ENCODE measurements at places on chromosomes 11 and 22.

GRCh38 chr11:94272738-94273313, 31.6 kb upstream of the IZUMO1R start:
- no peak for DNase-seq

GRCh38 chr11:122696662-122697061, 41.1 kb downstream of the UBASH3B start:
- peak; percentile 41 for DNase-seq

- no peak for DNase-seq
These were observed 99.0 kb upstream of the ALX4 start for GRCh38 chr11:44408711-44409470.

DNA sequence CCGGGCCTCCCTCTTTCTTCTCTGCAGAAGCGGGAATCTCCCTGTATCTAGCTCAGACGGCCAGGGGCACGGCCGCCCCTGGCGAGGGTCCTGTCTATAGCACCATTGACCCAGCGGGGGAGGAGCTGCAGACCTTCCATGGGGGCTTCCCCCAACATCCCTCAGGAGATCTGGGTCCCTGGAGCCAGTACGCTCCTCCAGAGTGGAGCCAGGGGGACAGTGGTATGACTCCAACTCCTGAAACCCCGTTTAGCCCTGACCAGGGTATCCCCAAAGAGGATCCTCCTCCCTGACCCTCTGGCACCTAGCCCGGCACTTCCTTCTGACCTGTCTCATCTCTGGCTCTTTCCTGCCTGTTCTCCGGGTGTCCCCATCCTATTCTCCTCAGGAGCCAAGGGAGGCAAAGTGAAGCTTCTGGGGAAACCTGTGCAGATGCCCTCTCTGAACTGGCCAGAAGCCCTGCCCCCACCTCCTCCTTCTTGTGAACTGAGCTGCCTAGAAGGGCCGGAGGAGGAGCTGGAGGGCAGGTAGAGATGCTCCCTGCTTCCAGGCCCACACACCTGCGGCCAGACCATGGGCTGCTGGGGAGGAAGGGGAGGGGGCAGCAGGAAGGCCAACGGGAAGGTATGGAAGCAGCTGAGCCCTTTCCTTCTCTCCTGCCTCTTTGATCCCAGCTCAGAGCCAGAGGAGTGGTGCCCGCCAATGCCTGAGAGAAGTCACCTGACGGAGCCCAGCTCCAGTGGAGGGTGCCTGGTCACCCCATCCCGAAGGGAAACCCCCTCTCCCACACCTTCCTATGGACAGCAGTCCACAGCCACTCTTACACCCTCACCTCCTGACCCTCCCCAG, 12.9 kb downstream of the ROBO3 start:
- no peak for DNase-seq

DNA sequence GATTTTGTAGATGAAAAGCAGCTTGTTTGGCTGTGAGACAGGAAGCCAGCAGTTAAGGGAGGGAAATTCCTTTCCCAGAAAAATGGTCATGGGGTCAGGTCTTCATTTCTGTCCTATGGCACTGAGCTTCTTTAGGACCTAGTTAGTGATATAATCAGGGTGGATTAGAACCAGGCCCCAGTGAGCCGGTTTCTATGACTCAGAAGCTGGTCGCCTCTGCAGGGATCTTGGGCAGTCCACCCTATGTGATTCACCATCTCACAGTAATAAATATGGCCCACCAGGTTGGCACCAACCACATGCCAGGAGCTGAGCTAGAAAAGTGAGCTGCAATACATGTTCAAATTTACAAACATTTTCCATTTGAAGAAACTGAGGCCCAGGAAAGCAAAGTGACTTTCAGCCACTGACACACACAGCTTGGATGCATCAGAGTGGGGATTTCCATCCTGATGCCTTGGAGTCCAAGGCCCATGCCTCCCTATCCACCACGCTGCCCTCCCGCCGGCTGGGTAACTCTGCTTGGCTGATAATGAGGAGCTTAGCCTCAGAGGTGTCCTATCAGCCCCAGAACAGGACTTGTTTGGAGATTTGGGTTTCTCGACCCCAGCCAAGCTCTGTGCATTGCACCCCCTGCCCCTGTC, 42.0 kb downstream of the CD82 start:
- no peak for DNase-seq

DNA sequence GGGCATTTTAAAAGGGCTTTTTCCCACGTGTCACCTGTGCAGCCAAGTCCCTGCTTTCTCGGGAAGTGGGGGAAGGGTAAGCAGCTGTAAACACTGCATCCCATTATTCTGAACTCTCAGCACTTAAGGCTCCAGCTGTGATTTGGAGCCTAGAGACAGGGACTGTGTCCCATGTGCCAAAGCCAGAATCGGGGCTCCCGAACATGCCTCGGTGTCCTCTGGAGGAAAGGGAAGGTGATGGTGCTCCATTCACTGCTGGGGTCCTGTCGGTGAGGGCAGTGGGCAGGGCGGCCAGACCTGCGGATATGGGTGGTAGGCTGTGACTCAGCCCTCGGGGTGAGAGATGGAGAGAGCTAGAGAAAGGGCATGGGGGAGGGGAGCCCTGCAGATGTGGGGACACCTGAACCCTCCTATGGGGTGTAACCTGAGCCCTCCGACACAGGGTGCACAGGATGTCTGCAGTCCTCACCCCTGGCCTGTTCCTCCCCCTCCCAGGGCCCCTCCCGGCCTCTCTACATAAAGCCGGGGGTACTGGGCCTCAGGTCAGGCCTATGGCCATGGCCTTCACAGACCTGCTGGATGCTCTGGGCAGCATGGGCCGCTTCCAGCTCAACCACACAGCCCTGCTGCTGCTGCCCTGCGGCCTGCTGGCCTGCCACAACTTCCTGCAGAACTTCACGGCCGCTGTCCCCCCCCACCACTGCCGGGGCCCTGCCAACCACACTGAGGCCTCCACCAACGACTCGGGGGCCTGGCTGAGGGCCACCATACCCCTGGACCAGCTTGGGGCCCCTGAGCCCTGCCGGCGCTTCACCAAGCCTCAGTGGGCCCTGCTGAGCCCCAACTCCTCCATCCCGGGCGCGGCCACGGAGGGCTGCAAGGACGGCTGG, 31.8 kb downstream of the CAPN1 start:
- no peak for DNase-seq

DNA sequence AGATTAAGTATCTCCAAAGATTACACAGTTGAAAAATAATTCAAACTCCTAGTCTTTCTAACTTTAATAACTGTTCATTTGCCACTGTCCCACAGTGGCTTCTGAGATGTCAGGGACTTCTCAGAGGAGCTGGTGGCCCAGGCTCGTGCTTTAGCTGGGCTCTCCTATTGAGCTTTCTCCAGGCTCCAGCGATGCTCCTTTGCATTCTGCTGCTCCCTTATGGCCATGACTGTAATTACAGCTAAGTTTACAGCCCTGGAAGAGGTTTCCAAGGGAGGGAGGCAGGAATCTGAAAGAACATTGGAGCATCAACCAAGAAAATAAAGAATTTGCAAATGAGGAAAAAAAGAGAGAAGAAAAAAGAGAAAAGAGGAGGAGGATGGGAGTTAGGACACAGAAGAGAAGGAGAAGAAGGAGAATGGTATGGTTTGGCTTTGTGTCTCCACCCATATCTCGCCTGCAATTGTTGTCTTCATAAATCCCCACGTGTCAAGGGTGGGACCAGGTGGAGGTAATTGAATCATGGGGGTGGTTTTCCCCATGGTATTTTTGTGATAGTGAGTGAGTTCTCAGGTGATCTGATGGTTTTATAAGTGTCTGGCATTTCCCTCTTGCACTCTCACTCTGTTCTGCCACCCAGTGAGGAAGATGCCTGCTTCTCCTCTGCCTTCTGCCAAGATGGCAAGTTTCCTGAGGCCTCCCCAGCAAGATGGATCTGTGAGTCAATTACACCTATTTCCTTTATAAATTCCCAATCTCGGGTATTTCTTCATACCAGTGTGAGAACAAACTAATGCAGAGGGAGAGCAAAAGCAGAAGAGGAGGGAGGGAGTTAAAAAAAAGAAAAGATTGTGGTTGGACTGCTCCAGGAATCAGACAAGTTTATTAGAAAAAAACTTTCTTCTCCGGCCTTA, 857.0 kb downstream of the KCNA4 start:
- DNase-seq: no peak

GRCh38 chr11:68327586-68328370, 15.4 kb downstream of the LRP5 start:
- DNase-seq: no peak

DNA sequence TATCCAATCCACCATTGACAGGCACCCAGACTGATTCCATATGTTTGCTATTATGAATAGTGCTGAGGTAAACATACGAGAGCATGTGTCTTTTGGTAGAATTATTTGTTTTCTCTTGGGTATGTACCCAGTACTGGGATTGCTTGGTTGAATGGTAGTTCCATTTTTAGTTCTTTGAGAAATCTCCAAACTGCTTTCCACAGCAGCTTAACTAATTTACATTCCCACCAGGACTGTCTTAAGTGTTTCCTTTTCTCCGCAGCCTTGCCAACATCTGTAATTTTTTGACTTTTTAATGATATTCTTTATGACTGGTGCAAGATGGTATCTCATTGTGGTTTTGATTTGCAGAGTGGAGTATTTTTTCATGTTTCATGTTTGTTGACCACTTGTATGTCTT, 8.3 kb downstream of the FDX1 start:
- DNase-seq: no peak

DNA sequence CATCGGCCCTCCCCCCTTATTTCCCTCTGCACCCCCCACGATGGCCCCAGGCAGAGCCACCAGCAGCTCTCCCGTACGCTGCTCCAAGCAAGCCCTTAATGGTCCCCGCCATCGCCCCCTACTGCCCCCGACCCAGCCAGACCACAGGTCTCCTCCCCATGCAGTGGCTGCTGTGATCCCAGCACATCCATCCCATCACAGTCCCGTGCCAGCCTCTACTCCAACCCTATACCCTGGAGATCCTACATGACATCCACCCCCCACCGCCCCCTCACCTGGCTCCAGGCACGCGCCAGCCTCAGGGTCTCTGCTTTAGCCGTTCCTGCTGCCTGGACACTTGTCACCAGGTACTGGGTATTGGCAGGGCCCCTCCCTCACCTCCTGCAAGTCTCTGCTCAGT, 85.8 kb upstream of the RTL6 start:
- no peak for DNase-seq

DNA sequence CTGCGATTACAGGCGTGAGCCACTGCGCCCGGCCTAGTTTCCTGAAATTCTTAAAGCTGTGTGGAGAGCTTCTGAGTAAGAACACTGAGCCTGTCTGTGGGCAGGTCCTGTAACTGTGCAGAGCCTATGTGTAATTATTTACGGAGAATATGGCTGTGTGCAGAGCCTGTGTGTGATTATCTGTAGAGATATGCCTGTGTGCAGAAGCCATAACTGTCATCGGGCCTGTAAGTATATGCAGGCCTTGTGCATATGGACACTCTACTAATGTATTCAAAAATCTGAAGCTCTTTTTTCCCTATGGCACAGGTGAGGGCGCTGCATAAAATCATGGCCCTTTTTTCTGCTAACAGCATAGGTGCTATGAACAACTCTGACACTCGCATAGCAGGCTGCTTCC, at the start of gene OR52B6:
TSS of gene OR52B6 (plus strand) at position 301 of the 400 bp plus-strand sequence. CDS start at position 301, 0 bp downstream.
- DNase-seq: no peak

DNA sequence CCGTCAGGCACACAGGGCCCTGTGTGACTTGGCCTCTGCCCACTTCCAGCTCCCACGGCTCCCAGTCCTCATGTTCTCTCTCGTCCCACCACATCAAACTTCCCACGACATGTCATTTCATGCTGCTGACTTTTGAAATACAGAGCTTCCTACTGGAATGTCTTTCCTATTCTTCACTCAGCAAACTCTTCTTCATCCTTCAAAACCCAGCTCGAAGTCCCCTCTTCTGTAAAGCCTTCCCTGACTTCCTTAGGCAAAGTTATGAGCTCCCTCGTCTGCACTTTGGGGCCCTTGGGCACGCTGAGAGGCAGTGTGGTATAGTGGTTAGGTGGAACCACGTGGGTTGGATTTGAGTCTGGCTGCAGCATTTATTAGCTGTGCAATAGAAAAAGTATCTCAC, 37.8 kb upstream of the EIF3D start:
- no peak for DNase-seq

- DNase-seq: no peak
These were observed 19.4 kb downstream of the RCOR2 start for GRCh38 chr11:63897459-63898146.

- DNase-seq: no peak
These were observed 633.7 kb downstream of the BRD1 start for GRCh38 chr22:49193901-49194465.

DNA sequence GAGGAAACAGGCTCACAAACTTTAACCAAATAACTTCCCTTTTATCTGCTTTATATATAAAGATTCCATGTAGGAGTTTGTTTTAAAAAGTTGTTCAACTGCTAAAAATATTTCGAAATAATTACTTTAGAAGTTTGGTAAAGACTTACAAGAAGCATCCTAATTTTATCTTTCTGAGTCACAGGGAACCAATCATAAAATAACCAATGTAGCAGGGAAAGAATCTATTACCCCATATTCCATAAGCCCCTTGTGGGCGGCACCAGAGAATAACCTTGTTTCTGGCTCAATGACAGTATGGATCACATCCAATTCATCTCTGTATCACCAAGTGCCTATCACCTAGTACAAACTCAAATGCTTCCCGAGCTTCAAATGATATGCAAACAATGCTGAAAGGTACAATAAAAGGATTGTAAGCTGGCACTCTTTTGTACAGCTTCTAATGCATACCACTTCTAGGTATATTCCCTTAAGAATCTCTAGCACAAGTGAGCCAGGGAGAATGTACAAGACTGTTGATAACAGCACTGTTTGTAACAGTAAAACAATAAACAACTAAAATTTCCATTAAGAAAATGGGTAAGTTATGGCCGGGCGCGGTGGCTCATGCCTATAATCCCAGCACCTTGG, 158.4 kb downstream of the ATG16L2 start:
- DNase-seq: no peak

DNA sequence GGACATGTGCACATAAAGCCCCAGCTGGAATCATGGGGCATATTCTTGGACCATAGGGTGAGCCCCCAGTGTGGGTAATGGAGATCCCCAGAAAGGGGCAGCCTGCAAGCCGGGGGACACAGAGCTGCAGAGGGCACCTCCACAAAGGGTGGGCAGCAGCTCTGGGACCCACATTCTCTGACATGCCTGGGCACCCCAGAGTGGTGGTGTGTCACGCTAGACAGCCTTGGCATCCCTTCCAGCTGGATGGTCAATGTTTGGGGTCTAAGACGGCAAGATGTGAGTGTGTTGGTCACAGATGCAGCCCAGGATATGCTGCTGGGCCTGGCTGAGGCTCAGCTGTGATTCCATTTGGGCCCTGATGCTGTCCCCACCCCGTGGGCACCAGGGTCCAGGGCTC, 9.7 kb downstream of the ADORA2A start:
- DNase-seq: no peak

DNA sequence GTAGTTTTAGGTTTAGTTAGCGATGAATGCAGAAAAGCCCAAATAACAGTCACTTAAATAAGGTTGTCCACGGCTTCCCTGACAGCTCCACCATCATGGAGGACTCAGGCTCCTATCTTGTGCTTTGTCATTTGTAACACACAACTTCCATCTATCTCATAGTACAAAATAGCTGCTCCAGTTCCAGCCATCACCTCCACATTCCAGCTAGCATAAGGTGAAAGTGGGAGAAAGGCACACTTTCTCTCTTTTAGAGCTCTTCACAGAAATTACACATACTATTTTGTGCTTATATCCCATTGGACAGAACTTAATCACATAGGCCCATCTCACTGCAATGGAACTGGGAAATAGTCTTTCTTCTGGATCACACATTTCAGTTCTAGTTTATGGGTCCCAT, 8.7 kb downstream of the THY1 start:
- DNase-seq: no peak

All from T-helper 9 cell (primary cell).